ENCODE measurements at places on chromosomes 6 and 20. TPM values are rescaled to one million over a fixed set of nuclear protein-coding genes. Genes with fewer than 3 reads are reported as not detected.

FKBP1C gene
- total RNA-seq, result 0.39 TPM

HLA-G gene
- total RNA-seq, result not detected

GPR31 gene
- total RNA-seq, result not detected

CLPSL1 gene
- total RNA-seq, result not detected

XRN2 gene
- total RNA-seq, result 53.2 TPM

JAG1 gene
- 36.5 TPM for total RNA-seq

DEF6 gene
- 0.50 TPM for total RNA-seq

MYMX gene
- total RNA-seq, result not detected

NHLRC1 gene
- total RNA-seq, result 1.9 TPM

PPDPF gene
- total RNA-seq, result 118 TPM

UBR2 gene
- 16.2 TPM for total RNA-seq

SPAG4 gene
- total RNA-seq, result 8.9 TPM

GHRH gene
- total RNA-seq, result not detected

MOG gene
- not detected for total RNA-seq

XKR7 gene
- total RNA-seq, result not detected

OOEP gene
- total RNA-seq, result not detected

Data from cardiac ventricle fibroblast (primary cell).